ENCODE measurements at places on chromosomes 7 and 10.
A peak's percentile ranks its signal among the peaks of the same experiment; 100 is the strongest.

DNA sequence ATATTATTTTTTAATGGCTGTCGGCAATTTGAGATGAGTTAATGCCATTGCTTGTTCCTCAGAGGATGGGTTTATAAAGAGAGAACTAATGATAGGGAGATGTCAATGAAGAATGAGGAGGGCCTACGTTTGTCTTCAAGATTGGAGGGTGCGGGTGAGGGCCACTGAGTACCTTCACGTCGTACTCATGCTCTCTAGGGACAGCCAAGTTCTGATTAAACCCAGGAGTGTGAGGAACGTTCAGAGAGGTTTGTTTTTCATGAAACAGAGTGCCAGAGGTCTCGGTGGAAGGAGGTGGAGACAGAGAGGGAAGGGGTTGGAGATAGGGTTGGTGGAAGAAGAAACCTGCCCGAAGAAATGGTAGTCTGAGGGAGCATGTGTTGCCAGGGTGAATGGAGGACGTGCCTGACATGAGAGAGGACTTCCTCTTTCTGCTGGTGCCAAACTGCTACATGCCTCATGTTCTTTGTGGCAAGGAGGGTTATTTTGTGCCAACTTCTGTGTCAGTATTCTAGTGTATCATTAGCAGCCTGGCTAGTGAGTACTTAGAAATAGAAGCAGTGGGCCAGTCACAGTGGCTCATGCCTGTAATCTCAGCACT is 8.9 kb downstream of the DHTKD1 start:
- DNase-seq, result no peak

- no peak for DNase-seq
These were observed 3.0 kb downstream of the ASZ1 start for GRCh38 chr7:117424090-117424829.

DNA sequence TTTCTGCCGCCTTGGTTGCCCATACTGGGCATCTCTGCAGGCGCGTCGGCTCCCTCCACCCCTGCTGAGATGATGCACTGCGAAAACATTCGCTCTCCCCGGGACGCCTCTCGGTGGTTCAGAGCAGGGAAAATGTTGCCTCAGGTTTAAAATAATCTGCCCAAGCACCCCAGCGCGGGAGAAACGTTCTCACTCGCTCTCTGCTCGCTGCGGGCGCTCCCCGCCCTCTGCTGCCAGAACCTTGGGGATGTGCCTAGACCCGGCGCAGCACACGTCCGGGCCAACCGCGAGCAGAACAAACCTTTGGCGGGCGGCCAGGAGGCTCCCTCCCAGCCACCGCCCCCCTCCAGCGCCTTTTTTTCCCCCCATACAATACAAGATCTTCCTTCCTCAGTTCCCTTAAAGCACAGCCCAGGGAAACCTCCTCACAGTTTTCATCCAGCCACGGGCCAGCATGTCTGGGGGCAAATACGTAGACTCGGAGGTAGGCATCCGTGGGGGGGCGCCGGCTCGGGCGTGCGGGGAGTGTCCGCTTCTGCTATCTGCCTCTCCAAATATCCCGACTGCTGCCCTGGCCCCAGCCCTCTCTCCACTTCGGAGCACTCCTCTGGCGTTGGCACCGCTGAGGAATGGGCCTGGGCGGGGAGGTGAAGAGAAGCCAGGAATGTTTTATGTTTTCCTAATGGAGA is at the start of gene CAV1:
TSS of gene CAV1 (plus strand) at position 428 of the 689 bp plus-strand sequence. CDS start at position 455, 27 bp downstream.
- no peak for DNase-seq

DNA sequence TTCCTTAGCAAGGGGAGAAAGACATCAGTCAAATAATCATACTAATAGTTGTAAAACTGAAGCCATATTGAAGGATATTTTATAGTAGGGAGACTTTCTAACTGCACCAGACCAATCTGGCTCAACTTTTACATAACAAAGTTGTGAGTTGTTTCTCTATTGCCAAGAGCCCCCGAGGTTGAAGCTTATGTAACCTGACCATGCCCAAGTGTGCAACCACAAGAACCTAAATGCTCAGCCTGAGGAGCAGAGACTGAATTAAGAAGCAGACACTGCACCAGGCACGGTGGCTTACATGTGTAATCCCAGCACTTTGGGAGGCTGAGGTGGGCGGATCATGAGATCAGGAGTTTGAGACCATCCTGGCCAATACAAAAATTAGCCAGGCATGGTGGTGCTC is 77.3 kb upstream of the ARMC3 start:
- no peak for DNase-seq

DNA sequence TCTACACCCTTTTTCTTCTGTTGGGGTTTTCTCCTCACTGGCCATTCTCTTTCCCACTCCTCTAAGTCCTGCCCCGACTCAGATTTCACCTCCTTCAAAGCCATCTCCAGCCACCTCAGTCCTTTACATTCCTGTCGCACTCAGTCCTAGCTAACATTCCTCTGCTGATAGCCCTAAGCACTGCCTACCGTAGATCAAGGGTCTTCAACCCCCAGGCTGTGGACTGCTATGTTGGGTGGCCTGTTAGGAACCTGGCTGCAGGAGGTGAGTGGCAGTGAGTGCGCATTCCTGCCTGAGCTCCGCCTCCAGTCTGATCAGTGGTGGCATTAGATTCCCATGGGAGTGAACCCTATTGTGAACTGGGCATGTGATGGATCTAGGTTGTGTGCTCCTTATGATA is 11.2 kb downstream of the PFKFB3 start:
- no peak for DNase-seq

GRCh38 chr7:3076163-3076562 is 32.5 kb upstream of the CARD11 start:
- no peak for DNase-seq

DNA sequence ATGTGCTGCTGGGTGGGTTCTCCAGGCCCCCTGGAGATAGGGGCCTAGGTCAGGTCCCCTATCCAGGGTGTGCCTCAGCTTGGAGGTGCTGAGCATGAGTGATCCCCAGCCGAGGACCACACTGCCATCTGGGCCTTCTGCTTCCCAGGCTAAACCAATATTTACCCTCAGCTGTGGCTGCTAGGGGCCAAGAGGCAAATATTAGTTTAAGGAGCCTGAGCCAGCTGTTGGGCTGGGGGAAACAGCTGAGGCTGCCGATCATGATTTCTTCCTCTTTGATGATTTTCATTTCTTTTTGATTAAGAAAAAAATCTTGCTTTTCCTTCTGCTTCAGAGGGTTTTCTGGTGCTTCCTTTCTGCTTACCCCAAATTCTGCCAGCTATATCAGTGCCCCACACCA is 83.4 kb downstream of the NEURL1 start:
- no peak for DNase-seq

DNA sequence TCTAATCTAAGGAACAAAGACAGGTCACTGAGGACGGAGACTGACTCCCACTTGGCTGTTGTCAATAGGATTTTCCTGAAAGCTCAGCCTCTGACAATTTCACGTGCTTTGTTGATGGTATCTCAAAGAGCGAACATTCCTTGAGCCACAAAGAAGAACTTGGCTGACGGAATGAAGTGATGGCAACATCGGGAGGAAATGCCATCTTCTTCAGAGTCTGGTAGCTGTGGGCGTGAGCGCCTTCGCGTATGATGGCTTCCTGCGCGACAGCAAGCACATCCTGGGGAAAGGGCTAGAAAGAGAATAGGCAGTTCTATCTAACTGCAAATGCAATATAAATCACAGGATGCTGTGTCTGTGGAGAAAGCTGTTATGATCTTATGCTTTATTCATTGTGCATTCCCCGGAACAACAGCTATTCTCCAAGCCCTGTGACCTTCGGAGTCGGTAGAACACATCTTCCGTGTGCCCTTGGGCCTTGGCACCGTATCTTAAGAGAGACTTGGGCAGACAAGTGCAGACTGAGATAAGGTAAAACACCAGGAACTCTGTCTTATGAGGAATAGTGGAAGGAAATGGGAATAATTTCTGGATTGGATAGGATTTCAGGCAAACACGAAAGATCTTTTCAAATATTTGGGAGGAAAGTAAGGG is 19.6 kb upstream of the GTPBP4 start:
- DNase-seq, result no peak

DNA sequence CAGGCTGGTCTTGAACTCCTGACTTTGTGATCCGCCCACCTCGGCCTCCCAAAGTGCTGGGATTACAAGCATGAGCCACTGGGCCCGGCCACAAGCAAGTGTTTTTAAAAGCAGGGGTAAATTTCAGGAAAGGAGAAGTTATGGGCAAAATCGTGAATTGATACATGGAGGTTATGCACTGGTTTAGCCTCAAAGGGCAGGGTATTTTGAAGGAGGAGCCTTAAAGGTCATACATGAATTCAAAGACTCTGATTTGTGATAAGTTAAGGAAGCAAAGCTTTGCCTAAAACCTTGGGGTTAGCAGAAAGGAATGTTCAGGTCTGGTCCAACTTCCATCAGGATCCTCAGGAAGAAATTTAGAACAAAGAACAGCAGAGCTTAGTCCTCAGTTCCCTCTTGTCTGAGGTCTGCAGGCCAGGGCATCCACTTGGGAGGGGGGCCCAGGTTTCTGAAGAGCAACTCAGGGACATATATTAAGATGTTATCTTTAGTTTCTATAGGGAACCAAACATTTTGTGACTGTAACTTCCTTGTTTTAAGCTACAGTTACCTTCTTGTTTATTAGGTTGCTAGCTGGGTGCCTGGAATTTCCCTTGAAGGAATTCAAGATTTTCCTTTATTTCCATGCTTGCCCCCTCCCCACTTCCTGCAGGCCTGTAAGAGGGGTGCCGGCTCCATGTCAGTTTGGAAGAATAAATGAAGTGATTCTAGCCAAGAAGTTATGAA is 2.8 kb upstream of the REPIN1 start:
- DNase-seq, result no peak

DNA sequence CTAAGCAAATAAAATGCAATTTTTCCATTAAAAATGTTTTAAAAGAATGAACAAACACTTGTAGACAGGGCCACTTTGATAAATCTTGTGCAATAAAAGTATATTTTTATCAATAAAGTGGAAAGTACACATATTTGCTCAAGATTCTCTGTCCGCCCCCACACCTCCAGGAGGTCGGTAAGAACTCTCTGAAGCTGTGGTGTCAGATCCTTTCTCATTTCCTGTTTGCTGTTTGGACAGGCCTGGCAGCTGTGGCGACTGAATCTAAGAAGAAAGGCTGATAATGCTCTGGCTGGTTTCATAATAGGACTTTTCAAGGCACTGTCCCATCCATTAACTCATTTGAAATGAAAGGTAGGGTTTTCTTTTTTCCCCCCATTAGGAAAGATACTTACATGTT is 15.3 kb upstream of the ASB4 start:
- peak; percentile 9 for DNase-seq

DNA sequence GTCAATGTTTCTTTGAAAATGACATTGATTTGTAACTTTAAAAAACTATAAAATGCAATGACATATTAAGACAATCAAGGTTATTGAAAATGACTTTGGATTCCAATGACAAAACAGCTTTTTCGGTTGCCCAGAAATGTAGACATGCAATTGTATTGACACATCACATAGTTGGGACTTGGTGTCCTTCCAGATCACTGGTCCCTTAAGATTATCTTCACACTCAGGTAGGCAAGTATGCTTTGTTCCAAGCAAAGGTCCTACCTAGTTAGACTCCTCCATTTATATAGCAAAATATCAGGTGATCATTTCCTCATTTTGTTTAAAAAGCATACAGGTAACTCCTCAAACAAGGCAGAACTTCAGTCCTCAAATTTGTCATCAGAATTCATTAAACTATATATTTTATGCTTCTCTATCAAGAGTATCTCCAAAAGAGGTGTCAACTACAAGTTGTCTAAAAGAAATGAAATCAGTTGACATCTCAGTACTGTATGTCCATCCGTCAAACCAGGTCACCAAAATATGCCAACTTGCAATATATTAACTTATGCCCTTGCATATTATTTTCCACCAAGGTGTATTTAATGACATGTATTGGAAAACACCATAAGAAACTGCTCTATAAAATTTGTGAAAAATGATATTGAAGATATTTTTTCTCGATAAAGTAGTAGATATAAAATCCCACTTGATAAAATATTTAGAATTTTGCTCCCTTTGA is 64.6 kb downstream of the TSPAN12 start:
- DNase-seq, result no peak

DNA sequence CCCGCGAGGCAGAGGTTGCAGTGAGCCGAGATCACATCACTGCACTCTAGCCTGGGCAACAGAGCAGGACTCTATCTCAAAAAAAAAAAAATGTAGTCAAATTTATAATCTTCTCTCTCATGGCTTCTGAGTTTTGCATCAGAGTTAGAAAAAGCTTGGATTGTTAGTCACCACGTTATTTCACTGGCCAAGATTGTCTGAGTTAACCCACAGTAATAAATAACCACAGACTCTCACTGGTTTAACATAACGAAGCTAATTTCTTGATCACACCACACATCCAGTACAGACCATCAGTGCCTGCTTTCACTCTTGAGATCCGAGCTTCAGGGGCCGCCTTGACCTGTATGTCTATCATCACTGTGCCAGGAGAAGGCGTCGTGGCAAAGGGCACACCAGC is 116.8 kb upstream of the JCAD start:
- DNase-seq, result no peak

GRCh38 chr7:90383422-90383821 is 19.8 kb upstream of the CLDN12 start:
- DNase-seq, result no peak

- no peak for DNase-seq
These were observed at the start of gene AGR2 for GRCh38 chr7:16804674-16805439. Gene AGR2 (minus strand): TSS chr7:16804999. CDS start chr7:16801796, 3,203 bp downstream.

DNA sequence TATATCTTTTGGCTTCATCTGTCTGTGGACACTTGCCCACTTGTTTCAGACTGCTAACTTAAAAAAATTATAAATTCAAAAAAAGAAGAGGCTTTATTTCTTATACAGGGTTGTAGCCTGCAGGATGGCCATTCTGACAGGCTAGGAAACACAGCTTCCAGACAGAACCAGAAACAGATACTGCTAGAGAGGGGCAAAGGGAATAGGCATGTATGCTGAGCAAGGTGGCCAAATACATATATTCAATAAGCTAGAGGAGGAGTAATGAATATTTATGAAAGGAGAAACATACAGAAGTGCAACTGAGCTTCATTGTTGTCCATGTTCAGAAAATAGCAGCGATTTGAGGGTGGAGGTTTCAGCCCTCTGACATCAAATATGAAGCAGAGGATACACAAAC is 22.0 kb upstream of the MAGI2 start:
- DNase-seq, result no peak

GRCh38 chr10:64750672-64751071 is 1229.5 kb downstream of the REEP3 start:
- no peak for DNase-seq

DNA sequence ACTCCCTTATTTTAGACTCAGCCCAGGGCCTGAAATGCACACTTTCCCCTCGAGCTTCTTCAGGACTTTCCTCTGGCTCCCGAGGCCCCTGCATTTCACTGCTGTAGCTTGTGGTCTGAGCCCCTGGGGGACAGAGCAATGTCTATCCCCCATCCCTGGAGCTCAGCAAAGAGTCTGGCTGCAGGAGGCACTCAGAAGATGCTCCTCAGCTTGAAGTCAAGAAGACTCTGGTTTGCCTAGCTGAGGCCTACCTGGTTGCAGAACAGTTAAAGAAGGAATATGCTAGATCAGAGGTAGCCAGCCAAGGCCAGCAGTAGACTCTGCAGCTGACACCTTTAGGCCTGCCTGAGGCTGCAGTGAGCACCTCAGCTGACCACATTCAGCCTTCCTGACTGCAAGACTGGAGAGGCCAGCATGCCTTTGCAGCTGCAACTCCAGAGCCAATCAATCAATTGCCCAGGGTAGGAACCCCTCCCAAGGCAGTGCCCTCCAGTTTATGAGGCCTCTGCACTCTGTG is 36.9 kb upstream of the IKZF1 start:
- DNase-seq, result no peak
